Mesenchymal stem cell (in vitro differentiated cells and primary cell): ENCODE measurements at places on chromosomes 7 and 10.
A peak's percentile ranks its signal among the peaks of the same experiment; 100 is the strongest.

- no peak for DNase-seq
These were observed 16.9 kb downstream of the KCNMA1 start for GRCh38 chr10:77620731-77621130.

GRCh38 chr10:67764012-67764822 is 68.2 kb upstream of the CTNNA3 start:
- DNase-seq: peak; percentile 94

- DNase-seq: peak; percentile 7
These were observed 775.3 kb upstream of the POM121L12 start for GRCh38 chr7:52260046-52260665.

GRCh38 chr10:132475086-132475485 is 62.5 kb upstream of the INPP5A start:
- DNase-seq: no peak

DNA sequence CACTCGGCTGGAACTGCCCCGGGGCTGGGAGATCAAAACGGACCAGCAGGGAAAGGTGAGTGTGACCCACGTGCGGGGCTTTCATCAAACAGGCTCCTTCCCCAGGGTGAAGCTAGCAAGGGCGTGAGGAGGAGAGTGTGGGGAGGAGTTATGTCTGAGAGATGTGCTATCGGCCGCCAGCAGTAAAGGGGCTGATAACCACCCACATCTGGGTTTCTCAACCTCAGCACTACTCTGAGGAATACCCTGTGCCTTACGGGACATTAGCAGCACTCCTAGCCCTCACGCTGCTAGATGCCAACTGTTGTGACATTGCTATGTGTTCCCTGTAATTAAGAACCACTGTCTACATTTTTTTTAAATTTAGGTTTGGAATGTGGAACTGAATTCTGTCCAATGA is 113.9 kb upstream of the STK17A start:
- no peak for DNase-seq

- no peak for DNase-seq
These were observed 75.4 kb upstream of the PPP1R3C start for GRCh38 chr10:91708174-91708861.

DNA sequence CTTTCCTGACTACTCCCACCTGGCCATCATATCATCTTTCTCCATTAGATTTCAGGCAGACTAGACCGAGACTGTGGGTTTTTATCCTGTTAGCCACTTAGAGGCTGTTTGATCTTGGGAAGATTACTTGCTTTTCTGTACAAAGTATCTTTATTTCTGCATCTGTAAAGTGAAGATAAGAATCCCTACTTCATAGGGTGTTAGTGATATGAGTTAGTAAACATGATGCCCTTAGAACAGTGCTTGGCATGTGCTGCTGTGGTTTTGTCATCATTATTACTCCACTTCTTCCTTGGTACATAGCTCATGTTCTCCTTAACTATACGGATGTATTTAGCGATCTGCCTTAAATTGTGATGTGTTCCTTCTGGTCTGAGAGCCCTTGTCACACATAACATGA is 165.2 kb downstream of the AUTS2 start:
- no peak for DNase-seq

- DNase-seq: peak; percentile 69
These were observed 805 bp downstream of the MSRB2 start for GRCh38 chr10:23095966-23096801.

GRCh38 chr7:109479388-109479787 is 909.7 kb downstream of the DNAJB9 start:
- no peak for DNase-seq

DNA sequence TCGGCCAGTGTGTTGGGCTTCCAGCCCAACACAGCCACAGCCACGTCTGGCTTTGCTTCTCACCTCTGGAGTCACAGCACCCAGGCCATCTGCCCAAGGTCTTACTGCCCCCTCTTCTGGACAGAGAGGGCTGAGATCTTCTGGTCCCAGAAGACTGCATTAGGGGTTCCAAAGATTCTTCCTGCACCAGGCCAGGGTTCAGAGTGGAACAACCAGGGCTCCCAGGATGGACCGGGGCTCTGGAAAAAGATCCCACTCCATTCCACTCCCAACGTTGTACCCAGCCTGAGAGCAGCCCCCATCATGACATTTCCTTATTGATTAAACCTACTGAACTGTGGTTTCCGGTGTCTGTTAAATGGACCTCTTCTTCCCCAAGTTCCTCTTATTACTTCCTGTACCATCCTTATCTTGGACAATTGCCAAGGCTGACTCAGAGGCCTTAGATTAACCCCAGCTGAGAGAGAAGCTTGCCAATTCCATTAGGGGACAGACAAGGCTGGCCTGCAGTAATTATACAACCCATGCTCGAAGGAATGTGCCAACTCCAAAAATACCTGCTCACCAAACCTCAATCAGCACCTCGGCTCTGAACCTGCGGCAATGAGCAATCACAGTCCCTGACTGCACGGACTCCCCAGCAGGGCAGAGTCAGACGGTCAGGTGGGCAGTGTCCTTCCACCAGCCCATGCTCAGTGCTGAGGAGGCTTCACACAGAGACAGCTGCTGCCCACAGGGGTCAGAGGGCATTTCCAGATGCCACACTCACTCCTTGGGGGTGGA is 47.9 kb upstream of the NPFFR1 start:
- peak; percentile 97 for DNase-seq
